ENCODE measurements at places on chromosomes 6 and 20.
A peak's percentile ranks its signal among the peaks of the same experiment; 100 is the strongest.

GRCh38 chr20:51862796-51863195, 60.5 kb upstream of the SALL4 start:
- DNase-seq: no peak

- DNase-seq: no peak
Measured at GRCh38 chr6:161838306-161839035, 564.6 kb upstream of the AGPAT4 start.

DNA sequence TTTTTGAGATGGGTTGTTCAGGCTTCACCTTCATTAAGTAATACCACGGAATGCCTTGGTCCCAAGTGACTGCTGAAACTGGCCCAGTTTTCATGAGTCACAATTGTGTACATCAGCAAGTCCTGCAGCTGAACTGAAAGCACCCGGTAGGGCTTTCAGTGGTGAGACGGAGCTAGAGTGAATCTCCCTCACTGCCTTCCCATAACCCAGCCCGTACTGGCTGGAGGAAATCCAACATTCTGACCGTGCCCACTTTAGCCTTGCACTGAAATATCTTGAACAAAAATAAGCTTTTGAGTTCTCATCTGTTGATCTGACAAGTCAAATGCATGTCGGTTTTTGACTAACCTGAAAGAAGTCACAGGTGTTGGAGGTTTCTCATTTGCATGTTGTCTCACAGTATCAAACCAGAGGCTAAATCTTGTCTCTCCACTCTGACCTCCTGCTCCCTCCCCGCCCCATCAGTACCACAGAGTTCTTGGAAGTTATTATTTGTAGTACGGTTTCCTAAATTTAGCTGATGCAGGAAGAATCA, 35.9 kb downstream of the DUSP22 start:
- peak; percentile 22 for DNase-seq

GRCh38 chr20:49699200-49699992, 14.3 kb downstream of the B4GALT5 start:
- DNase-seq: peak; percentile 42

DNA sequence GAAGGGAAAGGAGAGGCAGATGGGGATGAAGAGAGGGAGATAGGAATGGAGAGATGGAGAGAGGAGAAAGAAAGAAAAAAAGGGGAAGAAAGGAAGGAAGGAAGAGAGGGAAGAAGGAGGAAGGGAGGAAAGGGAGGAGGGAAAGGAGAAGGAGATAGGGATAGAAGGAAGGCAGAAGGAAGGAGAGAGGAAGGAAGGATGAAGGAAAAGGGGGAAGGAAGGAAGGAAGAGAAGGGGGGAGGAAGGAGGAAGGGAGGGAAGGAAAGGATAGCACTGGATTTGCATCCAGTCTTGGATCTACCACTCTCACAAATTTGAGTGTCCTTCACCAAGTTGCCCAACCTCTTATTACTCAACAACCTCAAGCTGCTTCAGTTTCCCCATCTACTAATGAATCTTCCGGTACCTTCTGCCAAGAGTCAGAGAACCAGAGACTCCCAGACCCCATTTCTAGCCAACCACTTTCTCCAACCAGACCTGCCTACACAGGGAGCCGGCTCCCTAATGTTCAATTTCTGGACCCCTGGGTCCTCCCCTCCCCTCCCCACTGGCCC, 79.7 kb upstream of the FOXP4 start:
- DNase-seq: no peak
